ENCODE measurements at places on chromosomes 2 and 18. TPM values are rescaled to one million over a fixed set of nuclear protein-coding genes. Genes with fewer than 3 reads are reported as not detected.

- H3K27ac ChIP-seq = no peak overlapping the region
- no peaks in the 10 kb centered on the region for H3K27me3 ChIP-seq
- peaks cover 17% of the 10 kb centered on the region for H3K36me3 ChIP-seq
- no peak overlapping the region for H3K4me3 ChIP-seq
Measured at GRCh38 chr2:119940856-119941255, 72.0 kb upstream of the EPB41L5 start.

Gene MYL12A
- 542 TPM for total RNA-seq

Gene CNGA3
- not detected for total RNA-seq

DNA sequence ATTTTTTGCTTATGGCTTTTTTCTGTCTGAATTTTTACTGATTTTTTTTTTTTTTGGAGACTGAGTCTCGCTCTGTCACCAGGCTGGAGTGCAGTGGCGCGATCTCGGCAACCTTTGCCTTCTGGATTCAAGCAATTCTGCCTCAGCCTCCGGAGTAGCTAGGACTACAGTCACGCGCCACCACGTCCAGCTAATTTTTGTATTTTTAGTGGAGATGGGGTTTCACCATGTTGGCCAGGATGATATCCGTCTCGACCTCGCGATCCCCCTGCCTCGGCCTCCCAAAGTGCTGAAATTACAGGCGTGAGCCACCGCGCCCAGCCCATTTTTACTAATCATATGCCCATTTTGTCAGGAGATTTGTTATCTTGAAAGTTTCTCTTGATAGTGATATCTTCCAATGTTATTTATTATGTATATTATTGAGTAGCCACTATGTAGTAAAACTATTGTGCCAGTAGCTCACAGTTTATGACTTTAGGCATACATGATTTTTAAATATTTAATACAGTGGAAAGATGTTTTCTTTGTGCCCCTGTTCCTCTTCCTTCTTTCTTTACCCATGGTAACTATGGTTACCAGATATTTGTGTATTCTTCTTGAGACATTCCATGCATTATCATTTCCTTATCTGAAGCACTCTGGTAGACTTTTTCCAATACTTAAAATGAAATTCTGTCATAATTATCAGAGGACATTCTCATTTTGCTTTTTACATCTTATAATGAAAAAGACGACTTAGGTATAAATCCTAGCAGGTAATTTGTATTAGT is 2.1 kb downstream of the HAT1 start:
- peak overlapping the region; percentile 97 for H3K4me3 ChIP-seq
- H3K36me3 ChIP-seq = peaks cover 23% of the 10 kb centered on the region
- H3K27me3 ChIP-seq = no peaks in the 10 kb centered on the region
- DNase-seq = no peak
- H3K4me1 ChIP-seq = peaks cover 46% of the 10 kb centered on the region

GRCh38 chr2:224893848-224894247 is 148.4 kb downstream of the DOCK10 start:
- no peaks in the 10 kb centered on the region for H3K27me3 ChIP-seq
- peak overlapping the region; percentile 82 for H3K27ac ChIP-seq
- H3K4me1 ChIP-seq = peaks cover 58% of the 10 kb centered on the region
